ENCODE measurements at places on chromosomes 3 and 15.

DNA sequence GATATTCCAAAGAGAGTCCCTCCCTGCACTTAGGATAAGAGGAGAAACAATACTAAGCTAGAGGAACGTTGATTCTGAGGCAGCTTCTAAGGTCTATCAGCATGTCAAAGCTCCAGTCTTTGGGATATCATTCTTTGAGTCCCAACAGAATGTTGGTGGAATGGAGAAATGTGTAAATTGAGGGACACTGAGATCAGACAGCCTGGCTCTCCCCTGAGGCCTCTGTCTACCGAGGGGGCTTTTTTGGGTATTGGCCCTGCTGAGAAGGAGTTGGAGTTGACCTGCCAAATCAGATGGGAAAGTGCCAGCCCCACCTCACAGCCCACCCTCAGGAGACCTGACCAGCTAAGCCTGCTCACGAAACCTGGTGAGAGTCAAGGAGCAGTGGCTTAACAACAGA lies 27.6 kb upstream of the LRTM1 start:
- DNase-seq = no peak

DNA sequence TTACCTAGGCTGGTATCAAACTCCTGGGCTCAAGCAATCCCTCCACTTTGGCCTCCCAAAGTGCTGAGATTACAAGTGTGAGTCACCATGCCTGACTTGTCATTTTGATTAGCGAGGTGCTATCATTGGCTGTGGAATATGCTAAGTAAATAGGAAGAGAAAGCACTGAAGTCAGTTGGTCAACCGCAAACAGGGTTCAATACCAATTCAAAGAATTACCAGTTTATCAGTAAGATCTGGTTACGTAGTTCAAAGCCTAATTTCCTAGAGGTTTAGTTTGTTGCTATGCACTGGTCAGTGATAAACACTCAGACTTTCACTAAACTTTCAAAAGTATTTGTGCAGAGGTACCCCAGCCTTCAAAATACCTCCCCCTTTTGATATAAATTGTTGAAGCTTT lies 29.5 kb downstream of the GLB1 start:
- no peak for DNase-seq

DNA sequence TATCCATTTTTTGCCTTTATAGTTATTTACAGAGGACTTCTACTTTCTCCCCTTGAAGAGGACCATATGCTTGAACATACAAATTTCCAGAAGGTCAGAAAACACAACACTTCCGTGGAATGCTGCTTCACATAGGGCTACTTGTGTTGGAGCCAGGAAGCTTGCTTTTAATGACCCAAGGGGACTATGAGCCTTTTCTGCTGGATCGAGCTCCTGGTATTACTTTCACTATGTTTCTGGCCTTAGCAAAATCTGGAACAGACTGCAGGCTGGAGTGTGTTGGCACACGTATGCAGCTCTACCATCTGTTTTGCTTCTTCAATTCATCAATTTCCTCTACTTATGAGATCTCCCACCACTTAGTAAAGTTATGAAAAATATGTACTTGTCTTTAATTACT lies 69.3 kb upstream of the CBLB start:
- DNase-seq = no peak

DNA sequence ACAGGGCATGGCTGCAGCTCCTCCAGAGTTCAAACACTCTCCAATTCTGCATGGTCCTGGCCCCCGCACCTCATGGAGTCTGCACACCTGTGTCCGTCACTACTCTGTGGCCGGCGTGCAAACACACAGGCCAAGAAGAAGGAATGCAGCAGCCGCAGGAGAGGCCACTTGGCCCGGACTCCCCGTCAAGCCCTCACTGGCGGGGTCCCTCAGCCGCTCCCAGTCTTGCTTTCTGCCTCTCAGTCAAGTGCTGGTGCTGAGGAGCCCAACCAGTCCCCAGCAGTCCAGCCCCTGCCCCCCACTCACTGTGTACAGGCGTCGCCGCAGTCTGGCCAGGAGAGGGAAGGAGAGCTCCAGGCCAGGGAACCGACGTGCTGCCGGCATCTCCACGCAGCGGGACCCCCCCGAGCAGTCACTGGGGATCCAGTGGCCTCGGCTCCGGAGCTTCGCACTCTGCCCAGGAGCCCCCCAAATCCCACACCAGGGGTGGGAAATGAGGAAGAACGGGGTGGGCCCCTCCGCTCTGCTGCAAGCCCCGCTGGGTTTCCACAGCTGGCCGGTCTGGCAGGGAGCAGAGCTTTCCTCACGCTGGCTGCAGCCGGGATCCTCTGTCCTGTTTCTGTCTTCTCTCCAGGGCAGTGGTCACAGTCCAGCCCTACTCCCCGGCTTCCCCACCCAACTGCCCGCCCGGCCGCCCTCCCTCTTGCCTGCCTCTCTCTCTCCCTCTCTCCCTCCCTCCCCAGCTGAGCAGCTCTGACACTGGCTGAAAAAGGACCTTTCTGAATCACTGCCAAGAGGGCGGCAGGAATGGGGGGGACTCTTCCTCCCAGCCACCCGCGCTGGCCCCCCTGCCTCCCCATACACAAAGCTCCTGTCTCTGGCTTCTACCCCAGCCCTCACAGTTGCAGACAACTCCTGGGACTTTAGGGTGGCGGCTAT lies 16.0 kb downstream of the TNK2 start:
- DNase-seq = no peak

DNA sequence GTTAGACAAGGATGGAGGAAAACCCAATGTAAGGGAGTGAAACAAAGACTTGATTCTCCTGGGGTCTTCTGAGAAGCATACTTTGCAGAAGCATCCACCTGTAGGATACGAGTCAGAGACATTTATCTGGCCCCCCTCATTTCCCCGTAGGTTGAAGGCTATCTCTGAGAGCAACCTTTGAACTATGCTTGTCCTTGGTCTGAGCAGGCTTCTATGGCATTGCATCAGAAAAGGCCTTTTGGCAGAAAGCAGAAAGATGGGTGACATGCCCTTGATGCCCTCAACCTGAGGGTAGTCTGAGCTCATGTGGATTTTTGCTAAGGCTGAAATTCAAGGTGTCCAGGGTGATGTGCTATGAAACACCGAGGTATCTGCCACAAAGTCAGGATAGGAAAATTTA lies 131.6 kb upstream of the SGO1 start:
- no peak for DNase-seq

DNA sequence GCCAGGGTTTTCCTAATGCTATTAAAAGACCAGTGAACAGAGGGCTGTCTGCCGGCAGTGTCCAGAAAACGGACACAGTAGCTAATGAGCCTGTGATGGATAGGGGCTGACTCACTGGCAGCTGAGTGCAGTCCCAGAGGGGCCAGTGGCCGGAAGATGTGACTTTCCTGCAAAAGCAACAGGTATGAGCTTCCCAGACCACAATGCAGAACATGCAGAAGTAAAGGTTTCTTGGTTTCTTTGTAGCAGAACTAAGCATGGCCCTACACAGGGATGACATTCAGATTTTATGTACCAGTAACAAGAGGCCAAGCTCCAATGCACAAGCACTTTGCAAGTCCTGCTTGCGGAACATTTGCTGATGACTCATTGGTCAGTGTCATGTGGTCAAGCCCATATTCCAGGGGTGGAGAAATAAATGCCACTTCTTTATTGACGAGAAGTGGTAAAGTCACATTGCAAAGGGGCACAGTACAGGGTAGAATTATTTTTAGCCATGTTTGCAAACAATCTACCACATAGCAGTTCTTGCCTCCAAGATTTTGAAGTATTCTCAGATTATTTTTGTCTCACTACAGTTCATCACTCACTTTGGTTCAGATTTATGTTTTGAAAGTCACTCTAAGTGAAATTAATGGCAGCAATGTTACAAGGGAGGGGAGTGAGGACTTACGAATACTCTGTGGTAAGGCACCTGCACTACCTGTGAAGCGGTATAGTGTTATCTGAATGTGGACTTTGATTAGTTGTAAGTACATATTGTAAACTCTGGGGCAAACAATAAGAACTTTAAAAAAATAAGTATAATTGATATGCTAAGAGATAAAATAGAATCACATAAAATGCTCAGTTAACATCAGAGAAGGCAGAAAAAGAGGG lies 263.3 kb downstream of the ABHD5 start:
- DNase-seq = no peak

DNA sequence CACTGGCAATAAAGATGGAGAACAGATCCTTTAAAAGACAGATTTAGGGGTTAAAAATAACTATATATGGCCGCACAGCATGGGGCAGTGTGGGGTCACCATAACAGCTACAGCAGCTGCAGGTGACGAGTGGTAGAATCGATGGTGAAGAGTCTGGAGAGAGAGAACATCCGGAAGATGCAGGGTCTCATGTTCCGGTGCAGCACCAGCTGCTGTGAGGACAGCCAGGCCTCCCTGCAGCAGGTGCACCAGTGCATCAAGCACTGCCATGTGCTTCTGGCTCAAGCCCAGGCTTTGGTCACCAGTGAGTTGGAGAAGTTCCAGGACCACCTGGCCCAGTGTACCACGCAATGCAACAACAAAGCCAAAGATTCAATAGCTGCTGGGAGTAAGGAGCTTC lies 93.7 kb upstream of the IMPG2 start:
- DNase-seq = no peak

All from activated T-cell treated with anti-CD3 and anti-CD28 coated beads for 1 hour (primary cell).